ENCODE measurements at places on chromosomes 11 and 22. TPM values are rescaled to one million over a fixed set of nuclear protein-coding genes. Genes with fewer than 3 reads are reported as not detected.

GNB1L gene
- 5.9 TPM for total RNA-seq

GRAMD1B gene
- 6.8 TPM for total RNA-seq

DGAT2 gene
- 0.55 TPM for total RNA-seq

GDPD5 gene
- total RNA-seq, result 50.1 TPM

PELI3 gene
- total RNA-seq, result 2.9 TPM

OR6A2 gene
- total RNA-seq, result 0.46 TPM
